Right kidney (tissue), 9 donors: ENCODE measurements at places on chromosomes 2 and 18.

DNA sequence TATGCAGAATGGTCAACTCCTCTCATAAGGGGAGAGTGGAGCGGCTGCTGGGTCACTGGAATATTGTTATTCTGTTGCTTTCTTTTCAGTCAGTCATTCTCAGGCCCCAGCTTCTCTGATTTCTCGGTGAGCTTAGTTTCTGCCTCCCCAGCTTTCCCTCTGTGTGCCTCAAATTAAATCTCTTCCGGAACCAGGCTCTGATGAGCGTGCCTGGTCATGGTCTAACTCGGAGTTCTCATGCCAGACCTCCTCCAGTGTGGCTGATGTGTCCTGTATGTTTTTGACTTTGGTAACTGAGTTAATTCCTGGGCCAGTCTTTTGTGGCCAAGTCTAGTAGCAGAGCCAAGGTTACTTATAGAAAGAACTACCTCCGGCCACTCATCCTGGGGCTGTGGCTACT, 4.9 kb upstream of the STK11IP start:
- DNase-seq, result no peak

GRCh38 chr2:29326926-29327325, 211.7 kb downstream of the CLIP4 start:
- no peak for DNase-seq

- DNase-seq, result no peak
These were observed 30.1 kb upstream of the ATL2 start for GRCh38 chr2:38407111-38407682.

DNA sequence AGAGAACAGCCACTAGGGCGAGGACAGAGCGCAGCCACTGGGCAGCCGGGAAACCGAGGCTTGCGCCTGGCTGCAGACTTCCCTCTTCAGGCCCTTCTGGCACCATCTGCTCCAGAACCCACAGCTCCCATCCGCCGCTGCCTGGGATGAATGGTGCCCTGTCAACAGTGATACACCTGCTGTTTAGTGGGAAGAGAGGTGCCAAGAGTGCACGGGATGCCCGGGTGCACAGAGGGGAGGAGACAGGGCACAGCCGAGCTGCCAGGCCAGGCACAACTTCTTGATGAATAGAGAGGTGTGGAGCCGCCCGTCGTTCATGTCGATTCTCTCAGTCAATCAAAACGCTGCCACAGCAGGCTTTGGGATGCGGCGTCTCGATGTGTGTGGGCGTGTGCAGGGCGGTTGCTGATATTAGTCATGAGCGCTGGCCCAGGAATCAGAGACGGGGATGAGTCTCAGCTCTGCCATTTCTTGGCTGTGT, 39.5 kb downstream of the RRM2 start:
- no peak for DNase-seq

DNA sequence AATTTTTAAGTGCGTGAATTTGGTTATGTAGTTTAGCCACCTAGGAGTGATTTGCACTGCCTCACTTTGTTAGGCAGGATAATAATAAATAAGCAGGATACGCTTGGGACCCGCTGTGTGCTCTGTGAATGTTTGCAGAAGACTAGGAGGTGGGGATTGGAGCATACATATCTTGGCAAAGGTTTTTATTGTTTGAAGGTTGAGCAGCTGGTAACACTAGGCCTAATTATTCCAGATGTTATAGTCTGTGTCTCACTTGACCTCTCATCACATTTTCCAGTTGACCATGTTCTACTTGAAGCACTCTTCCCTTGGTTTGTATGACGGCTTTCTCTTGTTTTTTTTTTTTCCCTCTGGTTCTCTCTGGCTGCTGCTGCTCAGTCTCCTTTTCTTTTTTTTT, 42.7 kb downstream of the FHOD3 start:
- no peak for DNase-seq

- no peak for DNase-seq
These were observed 721.0 kb upstream of the PKDCC start for GRCh38 chr2:41326851-41327250.

DNA sequence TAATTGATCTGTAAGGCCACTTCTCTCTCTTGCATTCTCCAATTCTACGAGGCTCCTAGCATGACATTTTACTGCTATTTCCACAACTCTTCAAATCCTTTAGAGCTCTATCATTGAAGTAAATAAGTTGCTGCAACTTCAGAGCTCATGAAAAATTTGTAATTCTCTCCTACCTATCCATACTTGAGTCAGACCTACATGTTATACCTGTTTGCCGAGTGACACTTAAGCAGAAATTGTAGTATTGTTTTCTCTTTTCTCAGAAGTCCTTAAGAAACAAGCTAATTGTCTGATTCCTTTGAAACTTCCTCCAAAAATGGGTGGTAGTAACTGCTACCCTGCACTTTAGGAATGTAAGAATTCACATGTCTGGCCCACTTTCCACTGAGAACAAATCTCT, 26.1 kb downstream of the GALM start:
- no peak for DNase-seq

- no peak for DNase-seq
These were observed 14.6 kb downstream of the NBAS start for GRCh38 chr2:15546297-15547098.

DNA sequence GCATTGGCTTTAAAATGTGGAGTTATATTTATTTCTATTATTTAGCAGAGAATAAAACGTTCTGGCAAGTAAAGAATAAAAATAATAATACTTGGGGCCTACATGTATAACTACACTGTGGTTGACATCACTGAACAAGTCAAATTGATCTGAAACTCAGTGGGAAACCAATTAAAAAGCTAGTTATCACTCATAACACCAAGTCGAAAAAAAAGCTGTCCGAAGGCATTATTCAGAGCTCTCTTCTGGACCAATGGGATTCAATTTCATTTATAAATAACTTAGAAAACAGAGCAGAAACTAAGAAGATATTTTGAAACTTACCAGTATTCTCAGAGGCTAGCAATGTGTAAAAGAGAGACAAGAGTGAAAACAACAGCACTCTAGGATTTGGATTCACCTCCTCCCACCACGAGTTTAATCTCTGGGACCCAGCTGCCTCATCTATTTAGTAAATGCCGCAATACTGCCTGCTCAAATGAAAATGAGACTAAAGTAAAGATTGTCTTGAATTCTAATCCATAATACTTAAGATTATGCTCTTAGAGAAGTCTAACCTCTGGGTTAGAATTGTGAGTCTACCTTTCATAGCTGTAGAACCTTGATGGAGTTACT, 128.4 kb downstream of the NBAS start:
- DNase-seq, result no peak

- no peak for DNase-seq
These were observed 34.9 kb upstream of the TFCP2L1 start for GRCh38 chr2:121319941-121320340.

DNA sequence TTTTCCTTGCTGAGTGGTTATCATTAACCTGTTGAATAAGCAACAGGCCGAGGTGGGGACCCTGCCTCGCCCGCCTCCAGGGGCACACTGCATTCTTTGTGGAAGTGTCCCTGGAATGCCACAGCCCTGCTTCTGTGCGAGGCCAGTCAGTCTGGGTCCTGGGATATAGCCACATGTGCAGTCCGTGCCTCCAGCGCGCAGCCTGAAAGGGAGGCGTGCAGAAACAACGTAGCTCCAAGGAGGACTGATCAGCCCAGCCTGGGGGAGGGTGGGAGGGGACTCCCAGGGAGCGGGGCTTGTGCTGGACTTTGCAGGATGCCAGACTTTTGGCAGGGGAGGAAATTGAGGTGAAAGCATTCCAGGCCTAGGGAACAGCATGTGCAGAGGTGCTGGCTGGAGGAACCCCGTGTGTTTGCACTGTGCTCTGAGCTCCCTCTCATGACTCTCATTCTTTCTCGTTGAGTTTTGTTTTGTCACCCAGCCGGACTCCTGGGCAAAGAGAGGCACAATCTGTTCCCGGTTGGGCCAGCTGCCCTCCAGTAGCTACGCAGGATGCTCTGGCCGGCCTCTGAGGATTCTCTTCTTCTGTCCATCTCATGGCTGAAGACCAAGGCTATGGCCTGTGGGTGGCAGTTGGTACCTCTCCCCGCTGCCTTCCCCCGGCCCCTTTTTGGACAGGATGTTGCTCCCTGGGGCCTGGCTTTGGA, 39.7 kb downstream of the HPCAL1 start:
- DNase-seq, result no peak

DNA sequence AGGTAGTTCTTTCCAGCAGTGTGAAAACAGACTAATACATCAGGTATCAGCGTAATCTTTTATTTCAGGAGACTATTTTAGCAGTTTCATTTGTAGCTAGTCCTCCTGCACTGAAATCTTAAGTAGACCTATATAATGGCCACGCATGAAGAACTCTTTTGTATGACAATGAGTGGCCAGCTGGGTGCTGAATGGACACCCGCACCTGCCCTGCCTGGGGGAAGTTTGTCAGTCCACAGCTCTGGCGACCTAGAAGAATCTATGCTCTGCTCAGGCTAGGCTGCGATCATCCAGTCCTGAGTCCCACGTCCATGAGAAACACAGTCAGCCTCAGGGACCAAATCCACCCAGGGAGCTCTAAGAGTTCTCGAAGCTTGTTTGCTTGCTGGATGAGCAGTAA, 709.2 kb upstream of the ID2 start:
- DNase-seq, result no peak

- no peak for DNase-seq
These were observed 295.3 kb downstream of the CDH7 start for GRCh38 chr18:66046032-66046602.

- no peak for DNase-seq
These were observed 600.9 kb downstream of the PLCL1 start for GRCh38 chr2:198405311-198405710.

GRCh38 chr2:196073521-196073920, 4.9 kb upstream of the DNAH7 start:
- no peak for DNase-seq

- DNase-seq, result no peak
These were observed 142.9 kb downstream of the PKP4 start for GRCh38 chr2:158599609-158600008.

- no peak for DNase-seq
These were observed 389.3 kb downstream of the IRS1 start for GRCh38 chr2:226410247-226410835.

- DNase-seq, result no peak
These were observed 47.2 kb downstream of the VIL1 start for GRCh38 chr2:218465987-218466633.
